ENCODE measurements at places on chromosomes 16 and 17.

DNA sequence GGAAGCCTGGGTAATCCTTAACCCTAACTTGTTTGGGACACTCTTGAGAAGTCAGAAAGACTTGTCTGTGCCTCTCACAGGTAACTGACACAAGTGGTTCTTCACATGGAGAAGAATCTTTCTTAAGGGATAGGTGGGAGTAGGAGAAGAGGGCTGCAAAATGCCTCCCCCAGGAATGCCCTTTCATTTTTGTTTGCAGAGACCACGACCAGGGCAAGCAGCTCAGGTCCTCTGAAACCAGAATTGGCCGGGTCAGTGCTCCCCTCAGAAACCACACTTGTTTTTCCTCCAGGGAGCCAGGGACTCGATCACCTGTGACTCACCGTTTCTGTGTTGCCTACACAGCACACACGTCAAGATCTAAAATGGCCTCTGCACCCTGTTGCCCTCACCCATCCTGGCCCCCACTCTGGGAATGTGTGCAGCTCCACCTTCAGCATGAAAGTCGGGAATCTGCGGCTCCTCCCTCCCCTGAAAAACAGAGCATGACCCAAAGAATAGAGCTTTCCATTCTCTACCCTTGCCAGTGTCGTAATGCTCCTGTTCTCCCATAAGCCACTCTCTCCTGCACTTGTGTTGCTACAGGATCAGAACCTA is 36.1 kb downstream of the HNF1B start:
- DNase-seq = no peak

DNA sequence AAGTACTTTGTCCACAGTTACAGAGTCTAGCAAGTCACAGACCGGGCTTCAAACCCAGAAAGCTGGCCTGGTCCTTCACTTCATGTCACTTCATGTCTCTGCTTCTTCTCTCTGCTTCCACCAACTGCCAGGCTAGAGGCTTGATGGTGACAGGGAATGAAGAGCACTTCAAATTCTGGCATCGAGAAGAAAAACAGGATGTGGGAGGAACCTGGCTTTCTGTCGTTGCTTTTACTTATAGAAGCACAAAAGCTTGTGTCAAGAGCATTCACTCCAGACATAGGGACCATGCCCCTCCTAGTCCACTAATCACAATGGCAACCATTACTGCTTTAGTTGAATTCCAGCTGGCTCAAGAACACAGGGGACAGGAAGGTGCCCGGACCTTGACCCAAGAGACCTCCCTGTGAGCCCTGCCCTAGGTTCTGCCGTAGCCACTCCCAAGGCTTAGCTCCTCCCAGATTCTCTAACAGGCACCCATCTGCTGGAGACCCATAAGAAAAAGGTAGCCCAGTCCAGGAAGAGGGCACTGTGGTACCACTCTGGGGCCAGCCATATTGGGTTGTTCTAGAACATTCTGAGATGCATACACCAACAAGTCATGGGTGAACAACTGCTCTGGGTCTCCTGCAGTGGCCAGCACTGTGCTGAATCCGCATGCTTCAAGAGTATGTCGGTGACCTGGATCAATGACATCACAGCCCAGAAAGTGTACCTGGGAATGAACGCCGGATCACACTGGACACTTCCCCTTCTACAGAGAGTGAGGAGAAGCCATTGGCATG is 181.8 kb downstream of the C16orf95 start:
- DNase-seq = no peak

- DNase-seq = no peak
Observed at GRCh38 chr16:180101-180675, at the start of gene HBQ1. HBQ1 (plus strand) TSS chr16:180459; CDS start chr16:180487, 28 bp downstream.

DNA sequence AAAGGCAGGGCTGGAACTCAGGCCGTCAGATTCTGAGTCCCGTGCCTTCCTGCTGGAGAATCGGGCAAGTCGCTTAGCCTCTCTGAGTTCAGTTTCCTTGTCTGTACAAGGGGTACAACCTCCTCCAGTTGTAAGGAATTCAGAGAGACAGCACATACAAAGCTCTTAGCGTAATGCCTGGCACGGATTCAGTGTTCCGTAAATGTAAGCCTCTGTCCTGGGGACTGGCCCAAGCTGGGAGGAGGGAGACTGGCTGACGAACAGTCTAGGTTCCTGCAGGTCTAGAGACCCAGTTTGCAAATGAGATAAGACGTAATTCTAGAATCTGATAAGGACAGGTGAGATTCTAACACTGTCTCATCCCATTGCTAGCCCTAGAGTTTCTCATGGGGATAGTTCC is 9.9 kb downstream of the METTL22 start:
- DNase-seq = no peak

- DNase-seq = no peak
Observed at GRCh38 chr17:9557857-9558256, 17.8 kb downstream of the STX8 start.

- no peak for DNase-seq
Observed at GRCh38 chr16:85445064-85445778, 167.9 kb upstream of the GSE1 start.

- peak; percentile 97 for DNase-seq
Observed at GRCh38 chr17:41648411-41649195, 24.2 kb upstream of the KRT17 start.

DNA sequence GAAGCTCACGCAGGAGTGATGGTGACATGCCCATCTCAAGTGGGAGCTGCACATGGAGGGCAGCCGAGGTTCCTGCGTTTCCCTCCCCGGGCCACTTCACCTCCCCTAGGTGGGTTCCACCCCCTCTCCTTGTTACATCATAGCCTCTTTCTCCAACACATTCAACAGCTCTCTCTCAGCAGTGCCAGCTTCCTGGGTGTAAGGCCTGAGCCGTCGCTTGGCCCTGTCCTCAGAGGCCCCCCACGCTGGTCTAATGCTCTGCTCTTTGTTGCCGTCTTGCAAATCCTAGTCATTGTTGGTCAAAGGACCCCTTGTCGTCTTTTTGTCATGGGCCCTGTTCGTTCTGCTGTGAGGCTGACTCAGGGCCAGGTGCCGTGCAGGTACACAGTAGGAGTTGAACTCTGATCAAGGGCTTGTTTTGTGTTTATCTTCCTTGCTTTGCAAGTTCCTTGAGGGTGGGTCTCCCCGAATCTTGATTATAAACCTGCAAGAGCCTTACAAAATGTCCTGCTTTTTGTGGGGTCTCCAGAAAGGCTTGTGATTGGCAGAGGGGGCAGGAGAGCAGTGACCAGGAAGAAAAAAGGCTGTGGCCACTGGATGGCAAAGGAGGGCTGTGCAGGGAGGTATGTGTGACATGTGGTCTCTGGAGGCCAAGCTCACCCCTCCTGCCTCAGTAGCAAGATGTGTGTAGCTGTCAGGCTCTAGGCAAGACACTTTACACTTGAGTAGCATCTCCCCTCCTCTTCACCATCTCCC is 136.6 kb downstream of the CCDC182 start:
- peak; percentile 43 for DNase-seq

Data from aorta (tissue), 5 donors.